Activated CD4-positive, alpha-beta T cell treated with anti-CD3 and anti-CD28 coated beads for 24 hours (primary cell): ENCODE measurements at places on chromosomes 2 and 18.

GRCh38 chr2:37466533-37467222 lies 122.2 kb downstream of the QPCT start:
- no peak for DNase-seq

DNA sequence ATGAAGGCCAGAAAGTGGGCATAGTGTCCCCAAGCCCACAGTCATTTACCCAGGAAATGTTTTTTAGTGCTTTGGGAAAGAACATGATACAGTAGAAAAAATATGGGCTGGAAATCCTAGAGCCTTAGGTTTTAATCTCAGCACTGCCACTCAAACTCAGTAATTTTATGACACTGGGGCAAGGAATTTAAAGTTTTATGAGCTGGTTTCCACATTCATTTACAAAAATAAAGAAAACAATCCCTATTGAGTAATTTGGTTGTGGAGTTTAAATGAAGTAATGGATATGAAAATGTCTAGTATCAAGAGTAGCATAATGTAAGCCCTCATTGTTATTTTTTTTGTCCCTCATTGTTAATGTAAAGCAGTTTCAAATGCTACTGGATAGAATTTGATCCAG lies 51.5 kb upstream of the FRZB start:
- no peak for DNase-seq

DNA sequence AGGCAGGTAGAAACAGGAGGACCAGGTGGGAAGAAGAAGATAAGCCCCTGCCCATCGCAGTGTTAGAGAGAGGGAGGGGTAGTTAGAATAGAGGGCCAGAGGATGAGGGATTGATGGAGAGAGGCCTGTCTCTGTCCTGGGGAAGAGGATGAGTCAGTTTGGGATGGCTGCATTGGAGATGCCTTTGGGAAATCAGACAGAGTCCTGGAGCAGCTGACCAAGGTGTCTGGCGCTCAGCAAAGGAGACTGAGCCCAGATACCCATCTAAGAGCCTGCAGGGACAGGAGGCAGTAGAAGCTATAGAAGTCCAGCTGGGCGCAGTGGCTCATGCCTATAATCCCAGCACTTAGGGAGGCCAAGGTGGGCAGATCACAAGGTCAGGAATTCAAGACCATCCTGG lies 177.8 kb upstream of the HAAO start:
- DNase-seq: no peak

GRCh38 chr2:224334726-224335125 lies 67.2 kb downstream of the FAM124B start:
- DNase-seq: no peak

GRCh38 chr2:222756362-222756831 lies 84.9 kb downstream of the MOGAT1 start:
- DNase-seq: no peak

DNA sequence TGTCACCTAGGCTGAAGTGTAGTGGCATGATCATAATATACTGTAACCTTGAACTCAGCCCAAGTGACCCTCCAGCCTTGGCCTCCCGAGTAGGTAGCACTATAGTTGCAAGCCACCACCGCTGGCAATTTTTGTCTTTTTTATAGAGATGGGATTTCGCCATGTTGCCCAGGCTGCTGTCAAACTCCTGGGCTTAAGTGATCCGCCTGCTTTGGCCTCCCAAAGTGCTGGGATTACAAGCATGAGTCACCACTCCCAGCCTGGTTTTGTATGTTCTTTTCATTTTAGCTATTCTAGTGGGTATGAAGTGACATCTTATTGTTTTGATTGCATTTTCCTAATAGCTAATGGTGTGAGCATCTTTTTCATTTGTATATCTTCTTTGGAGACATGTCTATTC lies 11.3 kb upstream of the EXOC6B start:
- no peak for DNase-seq

DNA sequence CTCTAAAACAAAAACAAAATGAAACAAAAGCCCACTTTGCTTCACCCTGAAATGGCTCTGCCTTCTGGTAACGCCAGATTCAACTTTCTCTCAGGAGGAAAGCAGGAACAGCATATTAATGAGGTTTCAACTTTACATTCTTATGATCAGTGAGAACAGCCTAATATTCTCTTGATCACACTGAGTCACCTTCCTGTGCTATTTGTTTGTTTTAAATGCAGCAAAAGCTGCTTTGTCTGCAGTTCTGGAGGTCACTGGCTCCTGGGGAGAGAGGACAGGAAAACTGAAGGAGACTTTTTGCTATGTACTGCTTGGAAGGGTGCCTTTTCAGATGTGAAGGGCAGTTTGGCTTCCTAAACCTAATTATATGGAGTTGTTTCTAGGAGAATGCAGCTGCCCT lies 48.1 kb downstream of the MAIP1 start:
- DNase-seq: no peak
